ENCODE measurements at places on chromosomes 5 and 9.

GRCh38 chr5:67817652-67818051 is 397.9 kb upstream of the PIK3R1 start:
- DNase-seq: no peak

- DNase-seq: no peak
Measured at GRCh38 chr5:132227235-132227484, 493 bp downstream of the P4HA2 start.

DNA sequence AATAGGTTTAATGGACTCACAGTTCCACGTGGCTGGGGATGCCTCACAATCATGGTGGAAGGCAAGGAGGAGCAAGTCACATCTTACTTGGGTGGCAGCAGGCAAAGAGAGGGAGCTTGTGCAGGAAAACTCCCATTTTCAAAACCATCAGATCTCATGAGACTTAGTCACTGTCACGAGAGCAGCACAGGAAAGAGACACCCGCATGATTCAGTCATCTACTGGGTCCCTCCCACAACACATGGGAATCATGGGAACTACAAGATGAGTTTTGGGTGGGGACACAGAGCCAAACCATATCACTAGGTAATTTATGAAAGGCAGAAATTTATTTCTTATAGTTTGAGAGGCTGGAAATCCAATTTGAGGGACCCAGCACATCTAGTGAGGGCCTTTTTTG is 40.0 kb downstream of the MTREX start:
- no peak for DNase-seq

GRCh38 chr5:115295777-115296123 is 704 bp downstream of the CCDC112 start:
- no peak for DNase-seq

DNA sequence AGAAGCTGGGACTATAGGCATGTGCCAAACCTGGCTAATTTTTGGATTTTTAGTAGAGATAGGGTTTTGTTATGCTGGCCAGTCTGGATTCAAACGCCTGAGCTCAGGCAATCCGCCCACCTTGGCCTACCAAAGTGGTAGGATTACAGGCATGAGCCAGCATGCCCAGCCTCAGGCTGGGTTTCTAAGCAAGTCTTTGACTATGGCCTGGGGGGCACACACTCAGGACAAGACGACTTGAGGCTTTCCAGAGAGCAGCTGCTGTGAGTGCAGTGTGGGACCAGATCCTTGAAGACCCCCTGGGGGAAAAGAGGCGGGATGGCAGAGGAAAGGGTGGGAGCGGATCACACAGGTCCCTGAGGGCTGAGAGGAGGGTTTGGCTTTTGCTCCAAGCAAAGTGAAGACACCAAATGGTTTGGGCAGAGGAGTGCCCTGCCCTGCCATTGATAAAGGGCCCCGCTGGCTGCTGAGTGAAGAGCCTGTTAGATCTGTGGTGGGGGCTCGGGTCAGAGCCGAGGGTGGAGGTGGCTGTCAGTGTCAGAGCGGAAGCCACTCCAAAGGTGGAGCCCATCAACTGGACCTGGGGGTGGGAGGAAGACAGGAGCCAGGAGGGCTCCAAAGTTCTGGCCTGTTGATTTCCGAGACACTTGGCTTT is 46.8 kb upstream of the FUBP3 start:
- no peak for DNase-seq

DNA sequence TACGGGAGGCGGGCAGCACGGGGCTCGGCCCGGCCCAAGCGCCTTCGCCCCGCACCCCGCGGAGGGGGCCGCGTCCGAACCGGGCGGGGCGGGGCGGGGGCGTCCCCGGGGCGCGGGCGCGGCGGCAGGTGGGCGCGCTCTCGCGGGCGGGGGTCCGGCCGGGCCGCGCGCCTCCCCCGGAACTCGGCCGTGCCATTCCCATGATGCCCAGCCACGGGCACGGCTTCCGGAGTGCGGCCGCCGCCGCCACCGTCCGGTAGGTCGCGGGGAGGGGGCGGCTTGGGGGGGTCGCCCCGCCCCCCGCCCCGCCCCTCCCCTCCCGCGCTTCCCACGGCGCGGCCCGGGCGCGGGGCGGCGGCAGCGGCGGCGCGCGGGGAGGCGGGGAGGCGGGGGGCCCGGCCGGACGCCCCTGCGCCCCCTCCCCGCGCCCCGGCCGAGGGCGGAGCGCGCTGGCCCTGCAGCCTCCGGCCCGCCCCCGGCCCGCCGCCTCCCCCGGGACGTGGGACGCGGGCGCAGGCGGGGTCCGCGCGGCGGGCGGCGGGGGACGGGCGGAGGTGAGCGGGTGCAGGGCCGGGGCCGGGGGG is at the start of gene PPP1R26:
TSS of gene PPP1R26 (plus strand) at position 314 of the 584 bp plus-strand sequence. CDS start 4,729 bp downstream, outside the sequence.
- DNase-seq: no peak

DNA sequence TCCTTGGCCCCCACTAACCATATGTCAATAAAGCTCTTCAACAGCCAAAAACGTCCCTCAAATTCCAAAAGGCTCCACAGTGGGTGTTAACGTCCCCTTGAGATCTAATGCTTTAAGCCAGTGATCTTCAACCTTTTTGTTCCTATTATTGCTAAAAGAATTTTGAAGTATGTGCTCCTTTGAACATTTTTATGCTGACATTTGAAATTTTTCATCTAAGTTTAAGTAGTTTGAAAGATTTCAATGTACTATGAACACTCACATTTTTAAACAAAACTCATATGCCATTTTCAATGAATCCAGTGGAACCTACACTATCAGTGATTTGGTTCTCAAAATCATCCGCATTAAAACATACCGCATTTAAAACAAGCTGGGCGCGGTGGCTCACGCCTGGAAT is 29.9 kb downstream of the AUH start:
- DNase-seq: no peak

DNA sequence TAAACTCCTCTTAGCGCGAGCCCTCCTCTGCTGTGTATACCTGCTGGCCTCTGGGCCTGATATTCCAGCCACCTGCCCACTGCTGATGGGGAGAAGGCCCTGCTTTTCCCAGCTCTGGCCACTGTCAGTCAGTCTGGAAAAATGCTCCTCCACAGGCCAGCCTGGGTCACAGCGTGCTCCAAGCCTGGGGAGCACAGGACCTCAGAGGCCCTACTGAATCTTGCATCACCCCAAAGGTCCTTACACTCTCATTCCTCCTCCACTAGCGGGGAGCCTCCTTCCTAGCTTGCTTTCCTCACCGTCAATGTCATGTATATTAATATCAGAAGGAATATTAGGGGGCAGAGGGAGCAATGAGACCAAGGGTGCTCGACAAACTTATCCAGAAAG is 73.7 kb downstream of the SHB start:
- DNase-seq: no peak

Data from cortex of kidney (tissue), 1 donor.